ENCODE measurements at places on chromosomes 7 and 10. TPM values are rescaled to one million over a fixed set of nuclear protein-coding genes. Genes with fewer than 3 reads are reported as not detected.

DNA sequence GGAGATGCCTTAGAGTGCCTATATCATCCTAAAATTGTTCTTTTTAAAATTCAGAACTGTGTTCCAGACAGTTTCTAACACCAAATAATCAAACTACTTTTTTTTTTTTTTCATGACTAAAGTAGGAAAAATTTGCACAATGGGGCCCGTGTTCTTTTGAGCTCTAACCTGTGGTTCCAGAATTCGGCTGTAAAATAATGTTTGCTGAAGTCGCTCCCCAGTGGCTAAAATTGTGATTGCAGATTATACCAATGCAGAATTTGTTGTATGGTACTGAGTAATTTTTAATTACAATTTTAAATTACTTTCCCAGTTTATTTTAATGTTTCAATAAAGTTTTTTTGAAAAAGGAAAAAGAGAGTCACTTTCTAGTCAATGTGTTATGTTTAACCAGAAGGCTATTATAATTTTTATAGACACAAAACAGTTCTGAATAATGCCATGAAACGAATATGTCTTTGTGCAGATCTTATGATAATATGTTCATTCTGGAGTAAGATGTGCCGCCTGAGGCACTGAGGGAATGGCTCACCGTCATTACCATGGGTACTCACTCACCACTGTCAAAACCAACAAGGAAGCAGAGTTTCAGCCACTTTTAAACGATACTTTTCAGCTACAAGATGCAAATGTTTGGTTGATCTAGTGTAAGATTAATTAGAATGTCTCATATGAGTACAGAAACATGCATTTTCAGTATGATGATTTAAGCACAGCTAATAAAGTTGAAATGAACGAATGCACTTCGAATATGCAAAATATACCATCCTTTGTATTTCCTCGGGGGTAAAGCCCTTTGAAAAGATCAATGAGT is 173.6 kb downstream of the PRKCQ start:
- no peak for DNase-seq

GRCh38 chr7:28065308-28065707 is 115.3 kb downstream of the JAZF1 start:
- DNase-seq: no peak

GRCh38 chr7:156195276-156195675 is 383.0 kb upstream of the SHH start:
- DNase-seq: no peak

The C7orf33 gene
- polyA plus RNA-seq: not detected

The GNGT1 gene
- not detected for polyA plus RNA-seq

DNA sequence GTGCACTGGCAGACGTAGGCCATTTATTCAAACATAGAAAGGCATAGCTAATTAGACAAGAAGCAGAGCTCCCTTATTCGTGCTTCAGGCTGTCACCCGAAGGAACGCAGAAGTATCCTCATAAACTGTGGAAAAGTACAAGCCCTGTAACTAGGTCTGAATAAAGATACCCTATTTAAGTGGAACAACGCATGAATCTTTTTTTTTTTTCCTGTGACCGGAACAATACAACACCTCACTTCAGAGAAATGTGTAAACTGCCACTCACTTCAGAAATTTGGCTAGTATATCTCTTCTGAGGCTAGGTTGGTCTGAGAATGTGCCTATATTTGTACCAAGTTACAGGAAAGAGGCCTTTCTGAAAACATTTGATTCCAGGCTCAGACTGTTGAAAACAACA is 8.0 kb upstream of the CSTF2T start:
- no peak for DNase-seq

DNA sequence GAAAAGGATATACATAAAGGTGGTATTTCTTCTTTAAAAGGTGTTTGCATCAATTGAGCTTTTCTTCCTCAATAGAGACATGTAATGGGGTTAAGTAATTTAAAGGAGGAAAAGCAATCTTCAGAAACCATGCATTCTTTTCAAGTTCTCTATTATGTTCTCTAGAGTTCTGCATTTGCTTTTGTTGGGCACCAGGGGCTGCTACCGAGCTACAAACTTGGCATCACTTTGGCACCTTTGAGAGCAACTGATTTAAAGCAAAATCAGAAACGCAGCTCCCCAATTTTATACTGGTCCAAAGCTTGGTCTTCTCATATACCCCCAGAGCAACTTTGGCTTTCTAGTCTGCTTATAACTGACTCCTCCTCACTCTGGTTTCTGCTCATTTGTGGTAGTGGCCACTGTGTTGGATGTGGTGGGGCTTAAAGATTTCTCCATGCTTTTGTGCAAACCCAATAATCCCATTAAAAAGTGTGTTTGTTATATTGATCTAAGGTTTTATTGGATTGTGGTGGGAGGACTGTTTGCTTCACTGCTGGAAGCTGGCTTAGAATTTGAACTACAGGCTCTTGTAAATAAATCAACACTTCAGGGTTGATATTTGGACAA is 712.1 kb downstream of the PHTF2 start:
- no peak for DNase-seq
